Aorta (tissue), 5 donors: ENCODE measurements at places on chromosomes 3 and 15.

- DNase-seq = no peak
Observed at GRCh38 chr3:108334701-108335100, 38.4 kb downstream of the HHLA2 start.

- no peak for DNase-seq
Observed at GRCh38 chr3:118557513-118557912, 477.1 kb downstream of the IGSF11 start.

DNA sequence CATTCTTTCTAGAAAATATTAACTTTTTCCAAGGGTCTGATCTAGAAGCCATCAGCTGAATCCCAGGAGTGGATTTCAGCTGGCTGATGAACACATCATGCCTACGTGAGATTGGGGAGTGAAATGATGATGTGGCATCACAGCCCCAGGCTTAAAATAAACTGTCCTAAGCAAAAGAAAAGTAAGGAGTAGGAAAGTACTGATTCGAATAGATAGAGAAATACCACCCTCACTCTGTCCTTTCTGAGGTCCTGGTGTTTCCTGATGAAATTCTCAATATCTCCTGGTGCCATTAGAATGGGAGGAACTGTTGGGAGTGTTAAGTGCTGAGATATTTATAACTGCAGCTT, 376.8 kb upstream of the SEMA6D start:
- DNase-seq = no peak

GRCh38 chr3:33146791-33147445, 33.1 kb downstream of the CRTAP start:
- DNase-seq = no peak

DNA sequence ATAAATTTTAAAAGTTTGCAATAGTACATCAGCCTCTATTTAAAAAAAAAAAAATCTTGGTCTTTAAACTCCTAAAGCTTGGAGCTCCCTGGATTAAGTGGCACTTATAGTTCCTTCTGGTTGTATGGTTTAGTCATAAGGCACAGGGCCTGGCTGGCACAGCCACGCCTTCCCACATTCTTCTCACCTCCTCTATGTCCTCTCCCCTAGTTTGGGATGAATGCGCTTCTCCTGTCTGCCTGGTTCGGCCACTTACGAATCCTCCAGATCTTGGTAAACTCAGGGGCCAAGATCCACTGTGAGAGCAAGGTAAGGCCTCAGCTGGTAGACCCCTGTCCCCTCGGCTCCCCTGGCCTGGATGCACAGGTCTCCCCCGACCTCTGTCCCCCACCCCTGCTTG, 10.0 kb downstream of the ANKDD1A start:
- DNase-seq = no peak

- no peak for DNase-seq
Observed at GRCh38 chr15:43489191-43489590, 3.8 kb downstream of the TP53BP1 start.

- no peak for DNase-seq
Observed at GRCh38 chr3:126888186-126888760, 94.6 kb upstream of the PLXNA1 start.

DNA sequence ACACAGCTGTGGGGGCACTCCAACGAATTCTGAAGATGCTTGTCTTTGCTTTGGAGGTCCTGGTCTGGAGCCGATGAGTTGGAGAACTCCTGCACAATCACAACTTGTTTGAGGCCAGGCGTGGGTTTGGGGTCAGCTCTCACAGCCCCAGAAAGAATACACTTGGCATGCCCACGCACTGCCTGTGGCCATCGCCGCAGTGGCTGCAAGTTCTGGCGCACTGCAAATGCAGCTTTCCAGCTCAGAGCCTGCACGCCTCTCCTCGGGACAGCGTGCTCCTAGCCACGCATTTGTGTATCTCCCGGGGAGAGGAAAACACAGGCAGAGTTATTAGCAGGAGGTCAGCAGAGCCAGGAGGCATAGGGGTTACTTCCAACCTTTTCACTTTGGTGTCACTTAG, 282.7 kb downstream of the ADAMTS17 start:
- DNase-seq = no peak

DNA sequence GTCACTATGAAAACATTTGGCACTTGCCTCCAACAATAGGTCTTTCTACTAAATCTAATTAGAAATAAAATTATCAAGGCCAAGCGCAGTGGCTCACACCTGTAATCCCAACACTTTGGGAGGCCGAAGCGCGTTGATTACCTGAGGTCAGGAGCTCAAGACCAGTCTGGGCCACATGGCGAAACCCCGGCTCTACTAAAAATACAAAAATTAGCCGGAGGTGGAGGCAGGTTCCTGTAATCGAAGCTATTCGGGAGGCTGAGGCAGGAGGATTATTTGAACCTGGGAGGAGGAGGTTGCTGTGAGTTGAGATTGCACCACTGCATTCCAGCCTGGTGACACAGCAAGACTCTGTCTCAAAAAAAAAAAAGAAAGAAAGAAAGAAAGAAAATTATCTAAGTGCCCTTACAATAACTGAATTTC, 1.6 kb upstream of the PLD1 start:
- DNase-seq = no peak

DNA sequence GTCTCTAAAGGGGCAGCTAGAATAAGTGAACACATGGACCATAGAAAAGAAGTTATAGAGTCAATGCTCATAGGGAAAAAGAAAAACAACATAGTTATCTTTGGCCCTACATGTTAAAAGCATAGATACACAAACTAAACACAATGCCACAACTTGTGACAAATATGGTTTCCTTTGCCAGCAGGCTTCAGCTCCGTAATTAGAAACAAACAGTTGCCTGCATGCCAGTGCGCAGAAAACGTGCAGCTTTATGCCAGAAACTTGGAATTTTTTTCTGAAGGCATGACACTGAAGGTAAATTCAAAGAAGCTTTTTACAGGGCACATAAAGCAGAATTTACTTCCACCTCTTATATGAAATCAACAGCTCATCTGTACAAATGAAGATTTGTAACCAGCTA, 2.2 kb upstream of the CPNE4 start:
- no peak for DNase-seq

DNA sequence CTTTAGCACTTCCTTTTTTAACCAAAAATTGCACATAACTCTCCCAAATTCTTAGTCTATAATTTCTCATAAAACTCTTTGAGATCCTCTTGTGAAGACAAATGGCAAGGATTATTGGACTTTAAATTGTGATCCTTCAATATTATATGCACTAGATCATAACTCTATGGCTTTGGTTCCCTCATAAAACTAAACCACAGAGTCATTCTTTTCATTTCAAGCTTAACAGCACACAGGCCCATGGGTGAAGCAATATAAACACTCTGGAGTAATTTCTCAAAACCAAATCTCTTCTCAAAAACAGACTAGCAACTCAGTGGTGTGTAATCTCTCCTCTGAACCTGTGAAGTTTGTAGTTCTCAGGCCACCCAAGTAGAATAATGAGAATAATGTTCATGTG, 171.0 kb upstream of the NECTIN3 start:
- no peak for DNase-seq

GRCh38 chr3:117160176-117160575, 450.6 kb downstream of the TUSC7 start:
- no peak for DNase-seq

GRCh38 chr3:122770521-122771202, 23.0 kb downstream of the HSPBAP1 start:
- no peak for DNase-seq

DNA sequence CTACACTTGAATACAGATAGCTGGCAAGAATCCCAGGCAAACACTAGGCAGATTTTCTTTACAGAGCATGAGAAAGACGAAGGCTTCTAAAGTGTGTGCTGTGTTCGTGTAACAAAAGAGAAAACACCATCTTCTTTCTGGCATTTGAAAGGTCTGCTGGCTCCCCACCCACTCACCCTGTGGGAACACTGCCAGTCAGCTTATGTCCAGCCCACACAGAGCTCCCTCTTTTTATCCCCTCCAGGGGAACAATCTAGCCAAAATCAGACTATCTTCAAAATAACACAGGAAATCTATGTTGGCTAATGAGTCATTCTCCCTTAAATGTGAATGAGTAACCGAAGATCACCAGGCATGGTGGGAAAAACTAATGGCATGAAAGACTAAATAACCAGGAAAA, 45.6 kb upstream of the PAQR5 start:
- peak; percentile 48 for DNase-seq

DNA sequence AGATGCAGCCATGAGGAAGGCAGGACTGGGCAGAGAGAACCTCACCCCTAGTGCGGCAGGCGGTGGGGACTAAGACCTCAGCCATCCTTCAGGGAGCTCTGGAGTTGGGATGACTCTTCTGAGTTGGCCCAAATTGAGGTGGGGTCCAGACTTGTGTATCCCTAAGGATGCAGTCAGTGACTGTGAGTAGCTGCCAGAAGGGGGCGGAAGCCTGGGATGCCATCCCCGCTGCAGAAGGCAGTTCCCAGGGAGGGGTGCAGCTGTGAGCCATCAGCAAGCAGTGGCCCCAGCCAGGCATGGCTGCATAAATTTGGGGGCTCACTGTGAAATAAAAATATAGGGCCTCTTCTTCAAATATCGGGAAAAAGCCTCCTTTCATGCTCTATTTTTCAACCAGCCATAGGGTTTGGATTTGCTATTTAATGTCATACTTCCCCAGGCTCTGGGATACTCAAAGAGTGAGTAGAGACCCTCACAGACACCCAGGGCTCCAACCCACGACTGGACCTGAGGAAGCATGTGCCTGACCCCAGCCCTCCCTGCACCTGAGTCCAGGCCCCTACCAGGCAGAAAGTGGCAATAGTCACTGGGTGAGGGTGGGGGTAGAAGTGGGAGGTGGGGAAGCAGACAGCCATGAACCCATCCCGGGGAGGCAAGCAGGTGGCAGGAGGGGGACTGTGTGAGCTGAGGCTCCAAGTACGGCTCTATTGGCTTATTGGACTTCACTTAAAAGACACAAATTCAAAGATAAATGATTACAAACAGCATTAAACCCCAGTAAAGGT, 30.5 kb downstream of the GRK7 start:
- DNase-seq = no peak

DNA sequence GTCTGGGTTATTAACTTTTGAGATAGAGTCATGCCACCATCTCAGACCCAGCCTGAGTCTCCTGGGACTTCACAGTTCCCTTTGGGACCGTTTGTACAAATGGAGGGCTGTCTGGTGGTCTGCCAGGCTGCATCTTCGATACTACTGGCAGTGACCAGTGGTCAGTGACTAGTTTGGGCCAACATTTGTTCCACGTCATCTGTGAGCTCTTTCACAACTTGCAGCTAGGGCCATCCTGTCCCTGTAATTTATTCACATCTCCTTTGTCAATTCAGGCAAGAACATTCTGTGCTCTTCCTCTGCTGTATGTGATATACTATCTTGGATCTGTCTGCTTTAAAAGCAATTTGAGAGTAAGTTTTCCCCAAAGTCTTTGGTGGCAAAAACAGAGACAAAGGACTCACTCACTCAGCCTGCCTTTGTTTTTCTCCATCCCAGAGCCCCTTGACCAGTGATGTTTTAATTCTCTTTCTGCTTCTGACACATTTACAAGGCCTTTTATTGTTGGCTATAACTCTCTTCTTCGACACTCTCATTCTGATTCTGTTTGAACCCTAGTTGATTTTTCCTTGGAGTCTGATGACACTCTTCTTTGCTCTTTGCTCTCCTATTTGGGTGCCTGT, 353.4 kb downstream of the EPHB1 start:
- DNase-seq = no peak

GRCh38 chr15:70584838-70585706, 178.3 kb downstream of the UACA start:
- peak; percentile 72 for DNase-seq

DNA sequence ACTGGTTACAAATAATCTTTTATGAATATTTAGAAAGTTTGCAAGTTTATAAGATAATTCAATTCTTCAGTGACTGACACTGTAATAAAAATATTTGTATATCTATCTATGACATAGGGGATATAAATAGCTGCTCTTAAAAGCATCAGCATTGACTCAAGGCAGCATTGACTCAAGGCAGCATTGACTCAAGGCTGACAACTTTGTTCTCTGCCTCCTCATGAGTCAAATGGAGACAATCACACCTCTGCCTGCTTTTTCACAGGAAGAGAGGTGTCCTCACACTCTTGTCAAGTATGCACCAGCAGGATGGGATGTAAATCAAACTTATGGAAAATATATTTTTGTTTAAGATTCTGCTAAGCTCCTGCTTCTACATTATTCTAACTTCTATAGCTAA, 1173.1 kb downstream of the NSUN3 start:
- DNase-seq = no peak

GRCh38 chr3:4565809-4566501, 72.8 kb downstream of the ITPR1 start:
- DNase-seq = no peak

- DNase-seq = no peak
Observed at GRCh38 chr3:34842706-34843480, 796.4 kb upstream of the ARPP21 start.

- DNase-seq = no peak
Observed at GRCh38 chr15:79640206-79640605, 208.1 kb downstream of the MINAR1 start.

DNA sequence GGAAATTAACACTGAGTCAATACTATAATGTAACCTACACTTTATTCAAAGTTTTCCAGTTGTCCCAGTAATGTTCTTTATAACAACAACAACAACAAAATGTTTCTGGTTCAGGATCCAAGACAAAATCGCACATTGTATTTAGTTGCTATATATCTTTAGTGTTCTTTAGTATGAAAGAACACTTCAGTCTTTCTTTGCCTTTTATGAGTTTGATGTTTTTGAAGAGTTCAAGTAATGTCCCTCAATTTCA, 7.6 kb upstream of the GRAMD1C start:
- DNase-seq = no peak

- DNase-seq = no peak
Observed at GRCh38 chr3:31707286-31707685, 174.6 kb downstream of the STT3B start.

DNA sequence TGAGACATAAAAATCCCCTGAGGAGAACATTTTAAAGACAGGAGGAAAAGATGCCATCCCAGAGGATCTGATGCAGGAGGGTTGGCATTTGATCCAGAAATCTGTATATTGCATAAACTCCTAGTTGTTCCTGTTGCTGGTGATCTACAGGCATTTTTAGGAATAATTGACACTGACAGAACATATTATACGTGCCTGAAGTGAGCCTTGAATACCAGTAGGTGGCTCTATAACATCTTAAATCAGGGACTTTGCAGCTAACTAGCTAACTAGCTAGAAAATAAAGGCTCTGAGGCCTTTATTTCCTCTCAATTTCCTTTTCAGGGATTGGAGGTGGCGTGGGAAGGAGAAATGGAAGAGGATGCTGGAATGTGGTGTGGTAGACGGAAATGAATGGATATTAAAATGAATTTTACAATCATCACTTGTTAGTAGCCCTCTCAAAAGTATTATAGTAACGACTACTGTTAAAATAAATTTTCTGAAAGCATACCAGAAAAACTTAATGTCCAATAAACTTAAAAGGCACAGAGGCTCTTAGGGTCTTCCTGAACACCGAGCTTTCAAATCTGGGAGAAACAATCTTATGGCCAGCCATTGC, 73.8 kb upstream of the ZBED2 start:
- no peak for DNase-seq
